ENCODE measurements at places on chromosomes 1 and 21.

DNA sequence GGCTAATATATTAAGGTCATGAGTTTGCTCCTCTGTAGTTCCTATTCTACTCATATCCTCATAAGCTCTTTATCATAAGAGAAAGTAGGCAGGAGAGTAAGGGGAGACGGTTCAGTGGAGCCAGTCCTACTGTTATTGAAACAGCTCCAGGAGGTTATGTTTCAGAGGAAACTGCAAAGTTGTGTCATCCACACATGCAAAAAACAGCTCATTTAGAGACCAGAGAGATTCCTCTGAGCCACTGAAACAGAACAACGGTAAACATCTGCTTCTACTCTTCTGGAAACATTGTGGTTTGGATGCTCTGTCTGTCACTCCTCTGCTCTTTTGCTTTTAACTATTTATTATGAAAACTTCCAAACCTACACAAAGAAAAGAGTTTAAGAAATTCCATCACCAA, 66.3 kb upstream of the PPP2R5A start:
- DNase-seq, result peak; percentile 73

DNA sequence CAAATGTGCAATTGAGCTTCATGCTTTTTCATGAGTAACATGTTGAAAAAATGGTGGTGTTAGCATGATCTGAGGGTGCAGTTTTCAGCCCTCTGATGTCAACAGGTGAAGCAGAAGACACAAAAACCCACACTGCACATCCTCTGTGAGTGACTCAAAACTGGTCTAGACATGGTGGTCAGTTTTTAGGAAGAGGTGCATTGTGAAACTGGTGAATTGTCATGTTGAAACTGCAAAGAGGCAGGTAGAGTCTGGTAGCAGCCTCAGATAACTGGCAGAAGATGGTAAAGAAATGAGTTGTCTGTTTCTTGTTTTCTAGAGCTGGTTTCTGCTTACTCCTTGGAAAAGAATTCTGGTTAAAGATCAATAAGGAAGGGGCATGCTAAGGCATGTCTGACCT, 97.3 kb upstream of the HMCN1 start:
- DNase-seq, result no peak

GRCh38 chr1:101154547-101154946, 82.3 kb upstream of the S1PR1 start:
- peak; percentile 27 for DNase-seq

DNA sequence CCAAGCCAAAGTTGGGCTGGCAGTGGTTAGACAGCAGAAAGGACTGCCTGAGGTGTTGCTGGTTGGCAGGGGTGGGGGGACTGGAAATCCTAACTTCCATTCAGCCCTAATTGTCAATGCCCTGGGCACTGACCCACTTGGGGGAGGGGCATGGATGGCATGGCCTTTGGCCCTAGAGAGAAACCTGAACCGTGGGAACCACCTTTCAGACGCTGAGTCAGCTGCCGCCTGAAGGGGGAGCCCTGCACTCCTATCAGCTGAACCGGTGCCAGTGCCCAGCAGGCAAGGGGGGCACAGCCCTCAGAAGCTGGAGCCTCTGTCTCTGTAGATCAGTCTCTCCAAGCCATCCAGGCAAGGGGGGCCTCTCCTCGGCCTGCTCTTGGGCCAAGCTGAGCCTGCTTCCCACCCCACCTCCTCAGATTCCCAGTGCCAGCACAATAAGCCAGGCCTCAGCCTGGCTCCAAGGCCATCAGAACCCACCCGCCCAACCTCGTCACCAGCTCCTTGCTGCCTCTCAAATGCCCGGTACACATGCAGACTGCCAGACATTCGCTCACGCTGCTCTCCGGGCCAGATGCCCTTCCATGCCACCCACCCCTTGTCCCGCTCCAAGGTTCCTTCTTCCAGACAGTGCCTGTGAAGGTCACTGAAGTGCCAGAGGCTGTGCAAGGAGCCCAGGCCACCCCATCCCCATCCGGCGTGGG, 11.6 kb downstream of the TINAGL1 start:
- peak; percentile 74 for DNase-seq

DNA sequence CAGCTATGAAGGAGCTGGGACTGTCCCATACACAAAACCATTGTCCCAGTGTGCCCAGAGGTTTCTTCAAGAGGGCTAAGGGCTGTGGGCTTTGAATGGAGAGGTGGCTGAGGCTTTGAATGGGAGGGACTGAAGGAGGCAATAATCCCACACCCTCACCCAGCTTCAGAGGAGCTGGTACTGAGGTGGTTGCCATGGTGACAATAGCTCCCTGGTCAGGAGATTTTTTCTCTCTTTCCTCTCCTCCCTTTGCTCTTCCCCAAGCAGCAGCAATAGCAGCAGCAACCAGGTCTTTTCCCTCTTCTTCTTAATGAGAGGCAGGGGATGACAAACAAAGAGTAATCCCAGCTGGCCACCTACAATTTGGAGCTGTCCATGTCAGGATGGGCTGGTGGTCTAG, 1.6 kb downstream of the HPCAL4 start:
- no peak for DNase-seq

GRCh38 chr1:182615468-182616129, 11.4 kb upstream of the RGS16 start:
- peak; percentile 77 for DNase-seq

GRCh38 chr1:198677027-198677426, 38.2 kb downstream of the PTPRC start:
- peak; percentile 37 for DNase-seq

Measured in astrocyte of the hippocampus (primary cell).